Spleen (tissue), 13 donors: ENCODE measurements at places on chromosomes 6 and 20. TPM values are rescaled to one million over a fixed set of nuclear protein-coding genes. Genes with fewer than 3 reads are reported as not detected.

KIAA1755 gene
- total RNA-seq: 5.3 TPM

SAMD10 gene
- 8.7 TPM for total RNA-seq

POLR3F gene
- total RNA-seq: 12.0 TPM

TCF15 gene
- not detected for total RNA-seq

COX4I2 gene
- total RNA-seq: 1.5 TPM

C6orf141 gene
- total RNA-seq: not detected

FERMT1 gene
- 1.3 TPM for total RNA-seq

ERVFRD-1 gene
- total RNA-seq: not detected

POU3F2 gene
- total RNA-seq: not detected

DNA sequence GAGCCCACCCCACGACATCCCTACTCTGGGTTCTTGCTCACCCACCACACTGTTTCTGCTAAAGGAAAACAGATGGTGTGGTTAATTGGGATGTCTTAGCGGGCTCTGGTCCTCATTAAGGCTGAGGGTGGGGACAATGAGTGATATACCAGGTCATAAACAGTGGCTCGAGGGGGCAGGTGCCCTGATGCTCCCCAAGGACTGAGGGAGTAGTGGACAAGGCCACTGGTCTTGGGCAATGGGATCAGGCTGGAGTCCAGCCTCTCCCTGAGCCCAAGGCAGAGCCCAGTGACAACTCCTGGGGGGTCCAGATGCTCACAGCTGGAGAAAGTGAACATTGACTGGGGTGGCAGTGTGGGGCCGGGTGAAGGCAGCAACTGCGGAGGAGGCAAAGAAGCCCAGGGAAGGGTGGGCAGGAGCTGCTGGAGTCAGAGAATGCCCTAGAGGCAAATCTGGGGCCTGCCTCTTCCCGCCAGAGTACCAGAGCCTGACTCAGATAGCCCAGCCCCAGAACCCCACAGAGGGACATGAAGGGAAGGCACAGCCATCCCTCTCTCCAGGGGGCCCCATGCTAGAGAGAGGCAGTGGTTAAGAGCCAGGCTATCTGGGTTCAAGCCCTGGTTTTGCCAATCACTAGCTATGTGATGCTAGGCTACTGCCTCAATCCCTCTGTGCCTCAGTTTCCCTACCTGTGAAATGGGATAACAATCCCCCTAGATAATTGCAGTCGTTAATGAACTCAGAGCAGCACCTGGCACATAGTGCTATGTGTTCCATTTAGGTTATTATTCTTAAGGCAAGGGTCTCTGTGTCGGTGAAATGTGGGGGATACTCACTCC is 72.3 kb downstream of the MRPL14 start:
- no peak overlapping the region for H3K4me3 ChIP-seq
- DNase-seq: peak; percentile 52
- peaks cover 68% of the 10 kb centered on the region for H3K4me1 ChIP-seq
- peak overlapping the region; percentile 54 for H3K27ac ChIP-seq
- H3K27me3 ChIP-seq: no peaks in the 10 kb centered on the region

- no peak overlapping the region for H3K27ac ChIP-seq
- no peak for DNase-seq
- no peak overlapping the region for H3K4me3 ChIP-seq
- H3K4me1 ChIP-seq: no peaks in the 10 kb centered on the region
- no peaks in the 10 kb centered on the region for H3K36me3 ChIP-seq
Observed at GRCh38 chr6:3509336-3509735, 52.5 kb upstream of the SLC22A23 start.

DNA sequence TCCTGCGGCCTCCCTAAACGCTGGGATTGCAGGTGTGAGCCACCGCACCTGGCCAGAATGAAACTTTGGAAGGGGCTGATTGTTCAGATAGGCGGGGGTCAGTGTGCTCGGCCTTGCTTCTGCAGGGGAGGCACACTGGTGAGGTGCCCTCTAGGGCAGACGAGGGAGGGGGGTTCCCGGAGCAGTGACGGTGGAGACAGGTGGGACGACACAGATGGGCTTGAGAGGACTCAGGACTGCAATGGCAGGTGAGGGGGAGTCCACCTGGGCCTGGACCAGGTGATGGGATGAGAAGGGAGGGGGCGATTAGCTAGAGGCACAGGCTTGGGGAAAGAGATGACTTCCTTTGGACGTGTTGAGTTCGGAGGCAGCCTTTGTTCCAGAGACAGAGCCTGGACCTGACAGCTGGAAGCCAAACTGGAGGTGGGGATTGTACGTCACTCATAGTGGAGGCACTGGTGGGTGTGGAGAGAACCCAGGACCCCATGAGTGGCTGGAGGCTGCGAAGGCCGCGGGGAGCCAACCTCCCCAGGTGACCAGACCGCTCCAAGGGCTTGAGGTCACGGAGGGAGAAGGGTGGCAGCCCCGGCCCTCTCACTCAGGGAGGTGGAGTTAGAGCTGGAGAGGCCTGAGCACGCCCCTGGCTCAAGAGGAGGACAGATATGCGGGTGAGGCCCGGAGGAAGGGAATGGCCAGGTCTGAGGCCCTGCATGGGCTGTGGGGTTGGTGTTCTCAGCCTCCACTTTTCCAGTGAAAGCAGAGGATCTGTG is 10.5 kb upstream of the MAP1LC3A start:
- H3K4me1 ChIP-seq: no peaks in the 10 kb centered on the region
- no peak for DNase-seq
- H3K4me3 ChIP-seq: no peak overlapping the region
- H3K36me3 ChIP-seq: no peaks in the 10 kb centered on the region

GRCh38 chr20:402496-402885 is 5.6 kb upstream of the RBCK1 start:
- no peak overlapping the region for H3K4me3 ChIP-seq
- peaks cover 10% of the 10 kb centered on the region for H3K36me3 ChIP-seq
- H3K4me1 ChIP-seq: no peaks in the 10 kb centered on the region
- peak; percentile 15 for DNase-seq
- no peaks in the 10 kb centered on the region for H3K27me3 ChIP-seq

DNA sequence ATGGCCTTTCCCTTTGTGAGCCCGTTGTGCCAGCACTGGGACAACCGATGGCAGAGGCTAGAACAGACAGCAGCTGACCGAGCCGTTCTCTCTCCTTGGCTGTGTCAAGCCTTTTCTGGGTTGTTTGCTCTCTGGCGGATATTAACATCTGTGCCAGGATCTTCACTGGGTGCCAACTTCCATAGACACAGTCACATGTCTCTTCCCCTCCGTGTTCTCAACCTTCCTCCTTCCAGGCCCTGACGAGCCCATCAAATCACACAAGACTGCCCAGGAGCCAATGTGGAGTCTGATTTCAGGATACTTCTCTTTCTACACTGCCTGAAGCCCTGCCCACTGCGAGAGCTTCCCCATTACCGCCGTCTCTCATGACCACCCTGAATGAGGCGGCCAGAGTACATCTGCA is 111.0 kb upstream of the RALGAPA2 start:
- no peaks in the 10 kb centered on the region for H3K27me3 ChIP-seq
- no peak overlapping the region for H3K27ac ChIP-seq
- DNase-seq: no peak
- H3K4me1 ChIP-seq: peaks cover 3% of the 10 kb centered on the region

DNA sequence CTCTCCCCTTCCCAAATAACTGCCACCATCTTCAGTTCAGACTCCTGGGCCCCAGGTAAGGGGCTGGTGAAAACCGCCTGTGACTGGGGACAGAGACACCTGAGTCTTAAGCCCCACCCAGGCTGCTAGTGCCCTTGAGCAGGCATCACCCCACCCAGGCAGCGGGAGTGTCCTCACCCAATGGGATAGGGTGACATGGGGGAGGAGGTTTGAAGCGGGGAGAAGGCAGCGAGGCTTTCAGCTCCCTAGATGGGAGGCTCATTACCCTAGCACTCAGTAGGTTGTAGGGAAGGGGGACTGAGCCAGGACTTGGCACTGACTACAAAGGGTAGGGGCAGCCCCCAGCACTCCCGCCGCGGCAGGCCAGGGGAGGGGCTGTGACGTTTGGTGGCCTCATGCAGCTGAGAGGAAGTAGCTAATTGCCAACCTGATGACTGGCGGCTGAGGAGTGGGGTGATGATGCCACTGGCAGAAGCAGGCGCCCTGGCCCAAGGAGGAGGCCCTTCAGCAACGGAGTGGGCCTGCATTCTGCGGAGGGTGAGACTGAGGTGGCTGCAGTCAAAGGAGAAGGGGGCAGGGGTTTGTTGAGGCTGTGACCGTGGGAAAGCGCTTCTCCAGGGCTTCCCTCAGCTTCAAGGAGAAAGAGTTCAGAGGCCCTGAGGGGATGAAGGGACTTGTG is 126.9 kb downstream of the MRPL14 start:
- H3K4me1 ChIP-seq: peaks cover 15% of the 10 kb centered on the region
- H3K36me3 ChIP-seq: no peaks in the 10 kb centered on the region
- peaks cover 52% of the 10 kb centered on the region for H3K27me3 ChIP-seq
- H3K27ac ChIP-seq: no peak overlapping the region
- peak; percentile 47 for DNase-seq

- peaks cover 4% of the 10 kb centered on the region for H3K4me1 ChIP-seq
- H3K36me3 ChIP-seq: peaks cover 31% of the 10 kb centered on the region
- no peak for DNase-seq
- H3K27me3 ChIP-seq: no peaks in the 10 kb centered on the region
- no peak overlapping the region for H3K27ac ChIP-seq
Observed at GRCh38 chr20:49899541-49900383, 15.6 kb downstream of the SPATA2 start.

DNA sequence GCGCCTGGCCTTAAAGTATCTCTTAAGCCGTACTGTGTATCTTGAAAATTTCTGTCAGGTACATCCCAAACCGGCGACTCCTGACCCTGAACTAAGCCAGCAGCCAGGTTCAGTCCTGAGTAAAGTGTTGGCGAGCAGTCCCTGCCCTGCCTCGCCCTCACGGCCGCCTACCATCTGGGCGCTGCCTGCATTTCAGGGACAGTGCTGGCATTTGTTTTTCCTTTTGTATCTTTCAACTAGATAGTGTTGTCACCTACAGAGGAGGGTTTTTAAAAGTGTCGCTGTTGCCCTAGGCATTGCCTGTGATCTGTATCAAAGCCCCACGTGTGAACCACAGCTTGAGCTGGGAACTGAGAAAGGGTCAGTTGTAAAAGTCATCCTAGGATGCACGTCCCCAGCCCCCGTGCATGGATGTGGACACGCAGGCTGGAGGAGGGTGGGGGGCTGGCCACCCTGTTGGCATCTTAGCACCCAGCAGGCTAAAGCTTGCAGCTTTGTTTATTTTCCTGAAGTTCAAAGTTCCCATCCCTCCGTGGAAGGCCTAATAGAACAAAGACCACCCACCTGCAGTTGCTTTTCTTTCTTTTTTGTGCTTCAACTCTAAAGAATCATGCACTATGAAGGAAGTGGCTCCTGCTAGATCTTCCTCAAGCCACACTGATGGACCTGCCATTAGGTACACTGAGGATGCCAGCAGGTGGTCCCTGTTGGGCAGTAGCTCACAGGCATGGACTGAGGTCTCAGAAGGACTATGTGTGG is 136.8 kb downstream of the ZDHHC14 start:
- H3K27me3 ChIP-seq: no peaks in the 10 kb centered on the region
- no peaks in the 10 kb centered on the region for H3K36me3 ChIP-seq
- DNase-seq: no peak
- no peak overlapping the region for H3K4me3 ChIP-seq
- H3K4me1 ChIP-seq: peaks cover 12% of the 10 kb centered on the region

GRCh38 chr6:7461416-7461815 is 71.8 kb downstream of the RIOK1 start:
- H3K4me3 ChIP-seq: no peak overlapping the region
- no peaks in the 10 kb centered on the region for H3K36me3 ChIP-seq
- no peaks in the 10 kb centered on the region for H3K27me3 ChIP-seq
- no peak for DNase-seq

DNA sequence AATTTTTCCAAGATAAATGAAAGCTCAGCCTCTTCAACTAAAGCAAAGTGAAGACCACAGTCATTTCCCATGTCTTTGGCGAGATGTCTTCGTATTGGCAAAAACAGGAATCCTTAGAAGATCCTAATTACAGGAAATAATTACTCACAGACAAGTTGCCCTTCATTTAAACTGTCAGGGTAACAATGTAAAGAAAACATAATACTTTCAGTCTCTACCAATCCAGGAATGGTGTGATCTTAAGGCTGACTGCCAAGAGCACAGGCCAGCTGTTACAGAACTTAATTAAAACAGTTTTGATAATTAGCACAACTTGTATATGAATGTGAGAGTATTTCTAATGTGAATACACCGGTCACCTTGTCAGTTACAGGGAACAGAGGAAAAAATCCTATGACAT is 292.2 kb downstream of the PACRG start:
- H3K27me3 ChIP-seq: no peaks in the 10 kb centered on the region
- H3K4me1 ChIP-seq: no peaks in the 10 kb centered on the region
- H3K27ac ChIP-seq: no peak overlapping the region

- H3K36me3 ChIP-seq: no peaks in the 10 kb centered on the region
- DNase-seq: no peak
- peak overlapping the region; percentile 35 for H3K27ac ChIP-seq
- H3K4me1 ChIP-seq: no peaks in the 10 kb centered on the region
- no peak overlapping the region for H3K4me3 ChIP-seq
Observed at GRCh38 chr20:22977047-22977785, 57.9 kb upstream of the SSTR4 start.
